ENCODE measurements at places on chromosomes 12 and 14. TPM values are rescaled to one million over a fixed set of nuclear protein-coding genes. Genes with fewer than 3 reads are reported as not detected.

The TAS2R14 gene
- 2.0 TPM for total RNA-seq

The FBLN5 gene
- total RNA-seq = 109 TPM

The KRT80 gene
- not detected for total RNA-seq

The SERPINA9 gene
- not detected for total RNA-seq

The SLC6A12 gene
- total RNA-seq = not detected

The EFS gene
- total RNA-seq = 31.8 TPM

The GPR68 gene
- 0.21 TPM for total RNA-seq

The PTPRO gene
- total RNA-seq = 5.1 TPM

The RTRAF gene
- 16.7 TPM for total RNA-seq

DNA sequence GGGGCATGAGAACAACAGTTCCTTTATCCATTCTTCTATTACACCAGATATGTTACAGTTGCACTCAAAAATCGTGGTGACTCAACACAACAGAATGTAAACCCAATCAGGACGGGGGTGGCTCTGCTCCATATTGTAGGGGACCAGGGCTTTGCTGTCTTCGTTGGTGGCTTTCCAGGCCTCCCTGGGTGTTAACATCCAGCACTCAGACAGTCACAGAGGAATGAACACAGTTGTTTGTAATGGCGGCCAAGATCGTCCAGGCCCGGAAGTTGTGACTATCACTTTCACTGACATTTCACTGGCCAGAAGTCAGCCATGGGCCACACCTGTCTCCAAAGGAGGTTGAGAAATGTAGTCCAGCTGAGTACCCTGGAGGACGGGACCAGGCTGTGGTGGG is 204.1 kb downstream of the CACNA1C start:
- peaks cover 5% of the 10 kb centered on the region for H3K4me1 ChIP-seq
- H3K4me3 ChIP-seq = no peak overlapping the region
- H3K27ac ChIP-seq = no peak overlapping the region
- H3K27me3 ChIP-seq = no peaks in the 10 kb centered on the region
- DNase-seq = no peak

DNA sequence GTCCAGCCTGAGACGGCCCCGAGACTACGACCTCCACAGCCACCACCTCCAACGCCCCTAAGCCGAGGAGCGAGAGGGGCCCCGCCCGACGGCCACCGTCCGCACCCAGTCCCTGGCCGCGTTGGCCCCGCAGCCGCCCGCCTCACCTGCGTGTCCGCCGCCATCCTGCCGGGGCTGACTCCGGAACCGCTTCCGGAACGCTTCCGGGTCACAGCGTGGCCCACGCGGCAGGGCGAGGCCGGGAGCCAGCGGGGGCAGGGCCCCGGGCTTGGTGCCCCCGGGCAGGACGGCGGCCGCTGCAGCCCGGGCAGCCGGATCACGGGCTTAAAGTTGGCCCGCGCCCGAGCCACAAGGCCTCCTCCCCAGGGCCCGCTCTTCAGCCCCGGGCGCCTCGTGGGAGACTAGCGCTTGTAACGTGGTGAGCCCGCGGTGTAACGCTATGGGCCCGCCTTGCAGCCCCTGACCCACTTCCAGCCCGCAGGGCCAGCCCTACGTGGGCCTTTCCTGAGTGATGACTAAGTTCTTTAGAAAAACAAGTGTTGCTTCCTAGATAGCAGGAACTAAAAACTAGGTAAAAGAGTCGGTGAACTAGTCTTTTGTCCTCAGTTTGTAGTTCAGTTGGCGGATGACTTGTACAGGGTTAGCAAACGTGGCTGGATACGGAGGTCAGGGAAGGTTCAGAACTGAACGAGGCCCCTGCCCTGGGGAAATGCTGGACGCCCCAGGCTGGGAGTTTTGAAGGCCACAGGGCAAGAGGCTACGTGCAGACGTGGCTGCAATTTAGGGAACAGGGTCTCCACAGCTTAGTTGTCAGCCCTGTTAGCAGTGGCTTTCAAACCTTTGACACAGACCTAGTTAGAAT is at the start of gene GCN1:
TSS of gene GCN1 (minus strand) at position 182 of the 862 bp plus-strand sequence. CDS start at position 164, 18 bp downstream.
- H3K4me3 ChIP-seq = peak within 1 kb of the TSS; percentile 74
- H3K36me3 ChIP-seq = peaks cover 47% of the 10 kb centered on the region
- peaks cover 34% of the 10 kb centered on the region for H3K4me1 ChIP-seq

GRCh38 chr14:22554498-22555383 is 34.3 kb downstream of the DAD1 start:
- H3K4me3 ChIP-seq = no peak overlapping the region
- H3K27ac ChIP-seq = peak overlapping the region; percentile 90
- no peaks in the 10 kb centered on the region for H3K27me3 ChIP-seq
- H3K36me3 ChIP-seq = no peaks in the 10 kb centered on the region
- DNase-seq = no peak
- peaks cover 56% of the 10 kb centered on the region for H3K4me1 ChIP-seq

DNA sequence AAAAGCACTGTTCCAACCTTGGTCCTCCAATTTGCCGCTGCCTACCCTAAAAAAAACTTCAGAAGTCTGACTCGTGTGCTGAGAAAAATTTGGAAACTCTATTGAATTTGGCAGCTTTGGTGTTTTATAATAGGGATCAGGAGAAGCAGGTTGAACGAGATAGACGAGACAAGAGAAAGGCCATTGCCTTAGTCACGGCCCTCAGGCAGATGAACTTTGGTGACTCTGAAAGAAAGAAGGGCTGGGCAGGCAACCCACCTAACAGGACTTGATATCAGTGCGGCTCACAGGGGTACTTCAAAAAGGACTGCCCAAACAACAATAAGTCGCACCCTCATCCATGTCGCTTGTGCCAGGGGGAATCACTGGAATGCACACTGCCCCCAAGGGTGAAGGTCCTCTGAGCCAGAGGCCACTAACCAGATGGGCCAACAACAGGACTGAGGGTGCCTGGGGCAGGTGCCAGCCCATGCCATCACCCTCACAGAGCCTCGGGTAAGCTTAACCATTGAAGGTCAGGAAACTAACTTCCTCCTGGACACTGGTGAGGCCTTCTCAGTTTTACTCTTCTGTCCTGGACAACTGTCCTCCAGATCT is 102.5 kb upstream of the SSTR1 start:
- no peaks in the 10 kb centered on the region for H3K36me3 ChIP-seq
- H3K27me3 ChIP-seq = no peaks in the 10 kb centered on the region
- DNase-seq = no peak
- H3K4me1 ChIP-seq = no peaks in the 10 kb centered on the region

- H3K4me1 ChIP-seq = no peaks in the 10 kb centered on the region
- no peak overlapping the region for H3K4me3 ChIP-seq
- no peaks in the 10 kb centered on the region for H3K27me3 ChIP-seq
- H3K36me3 ChIP-seq = no peaks in the 10 kb centered on the region
- no peak for DNase-seq
- H3K27ac ChIP-seq = no peak overlapping the region
Measured at GRCh38 chr12:115421350-115421749, 737.4 kb upstream of the TBX3 start.

DNA sequence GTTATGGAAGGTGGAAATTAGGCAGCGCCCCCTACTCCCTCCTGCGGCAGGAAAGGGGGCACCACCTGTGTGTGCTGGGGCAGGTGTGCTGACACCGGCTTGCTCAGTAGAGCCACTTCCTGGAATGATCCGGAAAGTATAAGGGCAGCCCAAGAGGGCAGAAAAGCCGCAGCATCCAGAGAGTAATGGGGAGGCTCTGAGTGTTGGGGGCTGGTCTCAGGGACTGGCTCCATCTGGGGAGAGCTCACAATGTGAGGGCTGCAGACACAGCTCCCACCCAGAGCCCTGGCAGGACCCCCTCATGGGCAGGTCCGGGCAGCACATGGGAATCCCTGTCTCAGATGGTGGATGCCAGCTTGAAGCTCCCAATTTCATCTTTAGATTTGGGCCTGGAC is 187.6 kb upstream of the C14orf180 start:
- no peak overlapping the region for H3K27ac ChIP-seq
- no peak for DNase-seq
- H3K27me3 ChIP-seq = no peaks in the 10 kb centered on the region
- H3K4me1 ChIP-seq = peaks cover 6% of the 10 kb centered on the region
- no peaks in the 10 kb centered on the region for H3K36me3 ChIP-seq

DNA sequence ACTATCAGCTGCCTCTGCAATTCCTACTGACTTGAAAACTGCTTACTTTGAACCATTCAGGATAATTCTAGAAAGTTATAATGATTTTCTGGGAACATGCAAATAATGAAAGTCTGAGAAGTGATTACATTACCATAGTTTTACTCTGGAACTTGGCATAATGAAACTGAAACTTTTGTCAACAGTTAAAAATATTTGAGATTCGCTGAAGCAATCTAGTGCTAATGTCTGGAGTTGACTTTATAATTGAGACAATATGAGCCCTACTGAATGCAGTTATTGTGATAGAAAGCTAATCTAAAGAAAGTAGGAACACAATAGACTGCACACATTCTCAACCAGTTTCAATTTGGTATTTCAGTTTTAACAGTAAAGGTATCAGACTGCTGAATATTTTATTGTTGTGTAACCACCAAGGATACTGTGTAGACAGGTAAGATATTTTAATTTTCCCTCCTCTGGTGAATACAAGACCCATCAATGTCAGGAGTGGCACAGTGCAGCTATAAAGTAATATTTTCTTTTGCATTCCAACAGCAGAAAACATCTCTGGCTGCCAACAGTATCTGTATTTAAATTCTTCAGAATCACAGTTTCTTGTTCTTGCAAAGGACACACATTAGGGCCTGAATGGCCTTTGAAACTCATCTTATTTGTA is 483.5 kb downstream of the ATP23 start:
- no peaks in the 10 kb centered on the region for H3K27me3 ChIP-seq
- peaks cover 17% of the 10 kb centered on the region for H3K4me1 ChIP-seq
- no peak overlapping the region for H3K4me3 ChIP-seq
- DNase-seq = no peak
- H3K36me3 ChIP-seq = no peaks in the 10 kb centered on the region

DNA sequence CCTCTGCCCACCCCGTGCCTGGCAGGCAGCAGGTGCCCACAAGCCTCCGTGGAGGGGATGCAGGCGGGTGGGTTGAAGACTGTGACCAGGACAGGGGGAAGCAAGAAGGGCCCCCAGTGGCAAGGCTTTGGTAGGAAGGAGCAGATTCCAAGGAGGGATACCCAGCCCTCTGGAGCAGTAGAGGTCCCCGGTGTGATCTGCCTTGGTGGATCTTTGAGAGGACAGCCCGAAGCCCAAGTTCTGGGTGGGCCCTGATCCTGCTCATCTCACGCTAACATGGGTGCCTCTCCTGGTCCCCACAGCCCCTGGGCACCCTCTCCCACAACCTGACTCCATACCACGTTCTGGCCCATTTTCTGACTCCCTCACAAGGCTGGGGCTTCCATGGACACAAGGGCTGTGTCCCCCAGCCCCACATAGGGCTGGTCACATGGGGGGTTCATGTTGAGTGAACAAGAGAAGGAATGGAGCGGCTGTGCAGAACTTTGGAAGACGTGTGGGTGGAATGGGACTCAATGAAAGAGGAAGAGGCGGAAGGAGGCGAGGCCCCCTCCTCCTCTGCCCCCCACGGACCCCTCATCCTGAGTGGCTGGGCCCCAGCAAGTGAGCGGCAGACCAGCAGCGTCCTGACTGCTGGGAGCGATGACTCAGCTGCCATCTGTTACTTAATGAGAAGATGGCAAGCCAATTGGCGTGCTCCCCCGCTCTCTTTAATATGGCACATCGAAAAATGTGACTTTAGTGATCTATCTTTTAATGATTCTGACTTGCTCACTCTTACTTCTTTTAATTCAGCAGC is 77.0 kb upstream of the BCL11B start:
- DNase-seq = no peak
- no peaks in the 10 kb centered on the region for H3K36me3 ChIP-seq
- H3K4me1 ChIP-seq = peaks cover 7% of the 10 kb centered on the region

DNA sequence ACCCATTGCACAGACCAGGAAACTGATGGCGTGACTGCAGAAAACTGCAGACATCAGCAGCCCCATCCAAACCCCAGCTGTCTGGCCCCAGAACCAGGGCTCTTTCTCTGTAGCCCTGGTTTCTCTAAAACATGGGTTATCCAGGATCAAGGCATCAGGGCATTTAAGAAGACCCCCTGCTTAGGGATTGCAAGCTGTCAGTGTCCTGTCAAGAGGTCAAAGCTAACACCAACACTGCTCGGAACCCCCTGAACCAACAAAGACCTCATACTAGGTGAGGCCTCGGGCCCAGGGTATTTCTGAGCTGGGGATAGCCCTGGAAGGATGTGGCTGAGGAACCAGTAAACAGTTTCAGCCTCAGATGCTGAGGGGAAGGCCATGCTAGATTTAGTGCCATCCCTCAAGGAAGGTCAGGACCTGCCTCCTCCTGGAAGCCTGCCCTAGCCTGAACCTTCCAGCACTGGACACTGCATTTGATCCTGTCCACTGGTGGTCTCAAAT is 39.2 kb downstream of the BCL11B start:
- H3K36me3 ChIP-seq = no peaks in the 10 kb centered on the region
- no peak overlapping the region for H3K27ac ChIP-seq

DNA sequence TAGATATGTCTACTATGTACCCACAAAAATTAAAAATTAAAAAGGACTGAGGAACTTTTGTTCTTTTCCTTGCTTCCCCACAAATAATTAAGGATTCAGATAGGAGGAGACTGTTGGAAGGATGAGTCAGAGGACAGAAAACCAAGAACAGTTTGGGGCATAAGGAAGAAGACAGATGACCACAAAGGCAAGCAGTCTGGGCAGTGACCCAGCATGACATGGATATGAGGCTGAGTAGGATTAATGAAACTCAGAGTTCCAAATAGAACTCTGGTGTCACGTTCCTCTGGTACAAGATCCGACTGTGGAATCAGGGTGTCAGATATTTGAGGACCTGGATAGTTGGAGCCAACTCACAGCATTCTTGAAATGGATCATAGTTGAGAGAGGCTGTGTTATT is 89.3 kb upstream of the SLC38A4 start:
- H3K4me1 ChIP-seq = no peaks in the 10 kb centered on the region
- DNase-seq = peak; percentile 17
- H3K27me3 ChIP-seq = no peaks in the 10 kb centered on the region
- H3K27ac ChIP-seq = no peak overlapping the region
- no peaks in the 10 kb centered on the region for H3K36me3 ChIP-seq

DNA sequence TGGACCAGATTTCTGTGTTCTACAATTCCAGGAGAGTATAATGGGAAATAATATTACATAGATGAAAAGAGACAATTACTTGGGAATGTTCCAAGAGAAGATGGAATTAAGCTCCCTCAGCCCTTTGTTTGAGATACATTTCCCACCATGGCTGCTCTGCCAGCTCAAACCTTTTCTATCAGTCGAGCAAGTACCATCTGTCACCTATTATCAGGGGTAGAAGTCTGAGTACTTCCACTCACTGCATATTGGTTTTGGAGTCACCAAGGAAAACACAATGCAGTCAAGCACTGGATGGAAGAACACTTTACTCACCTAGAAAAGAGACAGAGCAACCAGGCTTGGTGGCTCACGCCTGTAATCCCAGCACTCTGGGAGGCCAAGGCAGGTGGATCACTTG is 270.4 kb upstream of the FAR2 start:
- H3K4me3 ChIP-seq = no peak overlapping the region
- no peak for DNase-seq
- H3K36me3 ChIP-seq = no peaks in the 10 kb centered on the region
- H3K27me3 ChIP-seq = no peaks in the 10 kb centered on the region
- no peak overlapping the region for H3K27ac ChIP-seq

- H3K27ac ChIP-seq = no peak overlapping the region
- no peaks in the 10 kb centered on the region for H3K27me3 ChIP-seq
- no peak overlapping the region for H3K4me3 ChIP-seq
- H3K4me1 ChIP-seq = no peaks in the 10 kb centered on the region
- DNase-seq = no peak
- H3K36me3 ChIP-seq = no peaks in the 10 kb centered on the region
Measured at GRCh38 chr12:104598342-104599271, 141.9 kb downstream of the CHST11 start.

GRCh38 chr12:66359300-66359699 is 57.0 kb downstream of the HELB start:
- no peak for DNase-seq
- H3K36me3 ChIP-seq = no peaks in the 10 kb centered on the region
- H3K27ac ChIP-seq = no peak overlapping the region
- H3K4me3 ChIP-seq = no peak overlapping the region
- H3K4me1 ChIP-seq = no peaks in the 10 kb centered on the region
- H3K27me3 ChIP-seq = no peaks in the 10 kb centered on the region

GRCh38 chr12:633731-634130 is 29.5 kb downstream of the NINJ2 start:
- no peak overlapping the region for H3K27ac ChIP-seq
- no peaks in the 10 kb centered on the region for H3K4me1 ChIP-seq

Data from tibial nerve (tissue), 4 donors.